Immature natural killer cell (primary cell): ENCODE measurements at places on chromosomes 7 and 10. TPM values are rescaled to one million over a fixed set of nuclear protein-coding genes. Genes with fewer than 3 reads are reported as not detected.

DNA sequence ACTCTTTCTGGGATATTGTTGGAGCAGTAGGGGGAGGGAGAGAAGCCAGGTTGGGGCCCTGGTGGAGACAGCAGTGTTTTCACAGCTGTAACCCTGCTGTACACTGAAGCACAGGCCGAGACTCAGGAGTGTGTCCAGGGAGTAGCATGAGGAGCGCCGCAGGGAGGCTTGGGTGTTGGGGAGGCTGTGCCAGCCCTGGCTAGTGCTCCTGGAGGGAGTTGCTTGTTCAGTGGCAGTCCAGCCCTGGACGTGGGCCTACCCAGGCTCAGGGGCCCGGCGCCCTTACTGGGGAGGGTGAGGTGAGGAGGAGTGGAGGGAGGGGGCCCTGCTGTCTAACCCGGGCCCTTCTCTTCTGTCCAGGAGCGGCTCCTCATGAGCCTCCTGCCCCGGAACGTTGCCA is 35.9 kb downstream of the ADCY1 start:
- H3K27me3 ChIP-seq, result peaks cover 2% of the 10 kb centered on the region
- no peak for DNase-seq
- H3K4me3 ChIP-seq, result no peak overlapping the region
- peaks cover 3% of the 10 kb centered on the region for H3K36me3 ChIP-seq
- H3K27ac ChIP-seq, result no peak overlapping the region

DNA sequence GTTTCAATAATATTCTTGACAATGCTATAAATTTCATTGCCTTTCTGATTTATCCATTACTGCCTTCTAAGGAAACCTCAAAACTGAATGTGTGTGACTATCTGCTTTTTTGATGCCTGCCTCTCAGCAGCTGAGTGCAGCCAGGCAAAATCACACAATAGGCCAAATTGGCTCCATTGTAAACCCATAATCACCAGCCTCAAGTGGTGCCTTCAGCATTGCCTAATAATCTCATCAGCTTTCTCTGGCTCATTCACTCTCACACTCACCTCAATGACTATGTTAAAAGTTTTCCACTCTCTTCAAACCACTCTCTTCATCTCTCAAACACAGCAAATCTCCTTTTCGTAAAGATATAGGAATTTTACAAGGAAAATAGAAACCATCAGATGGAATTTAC is 182.5 kb upstream of the COL1A2 start:
- H3K27me3 ChIP-seq, result peaks cover 2% of the 10 kb centered on the region
- DNase-seq, result no peak
- H3K4me1 ChIP-seq, result no peaks in the 10 kb centered on the region
- peaks cover 3% of the 10 kb centered on the region for H3K36me3 ChIP-seq
- no peak overlapping the region for H3K27ac ChIP-seq

The GHITM gene
- 299 TPM for polyA plus RNA-seq

GRCh38 chr7:127888411-127888810 is 142.8 kb downstream of the LRRC4 start:
- peaks cover 28% of the 10 kb centered on the region for H3K36me3 ChIP-seq
- H3K4me1 ChIP-seq, result peaks cover 33% of the 10 kb centered on the region
- H3K4me3 ChIP-seq, result no peak overlapping the region
- no peaks in the 10 kb centered on the region for H3K27me3 ChIP-seq

The SSC4D gene
- 0.66 TPM for polyA plus RNA-seq

DNA sequence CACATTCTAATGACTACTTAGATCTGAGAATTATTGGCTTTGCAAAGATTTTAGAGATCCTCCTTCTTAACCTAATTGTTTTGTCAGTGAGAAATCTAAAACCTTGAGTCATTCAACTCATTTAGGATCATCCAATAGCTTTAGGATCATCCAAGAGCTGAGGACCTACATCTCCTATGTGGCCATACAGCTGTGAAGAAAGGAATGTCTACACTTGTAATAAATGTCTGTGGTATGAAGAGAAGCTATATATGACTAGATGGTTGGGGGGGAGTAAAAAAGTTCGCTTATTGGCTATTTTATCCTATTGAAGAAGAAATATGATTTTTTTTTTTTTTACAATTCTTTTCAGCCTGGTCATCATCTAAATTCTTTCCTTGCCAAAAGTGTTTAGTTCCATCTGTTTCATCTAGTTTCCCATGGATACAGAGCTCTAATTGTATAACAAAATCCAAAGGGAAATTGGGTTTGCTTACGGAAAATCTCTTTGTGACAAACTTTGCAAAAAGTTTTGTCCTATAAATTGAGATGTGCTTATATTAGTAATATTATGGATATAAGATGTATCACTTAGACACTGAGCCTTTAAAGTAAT is 196.7 kb downstream of the PRKG1 start:
- no peak overlapping the region for H3K4me3 ChIP-seq
- no peaks in the 10 kb centered on the region for H3K36me3 ChIP-seq
- no peak for DNase-seq
- no peaks in the 10 kb centered on the region for H3K4me1 ChIP-seq

The HTR7 gene
- polyA plus RNA-seq, result 0.61 TPM
